Activated T-cell treated with anti-CD3 and anti-CD28 coated beads for 1 hour (primary cell): ENCODE measurements at places on chromosomes 5 and 9.

DNA sequence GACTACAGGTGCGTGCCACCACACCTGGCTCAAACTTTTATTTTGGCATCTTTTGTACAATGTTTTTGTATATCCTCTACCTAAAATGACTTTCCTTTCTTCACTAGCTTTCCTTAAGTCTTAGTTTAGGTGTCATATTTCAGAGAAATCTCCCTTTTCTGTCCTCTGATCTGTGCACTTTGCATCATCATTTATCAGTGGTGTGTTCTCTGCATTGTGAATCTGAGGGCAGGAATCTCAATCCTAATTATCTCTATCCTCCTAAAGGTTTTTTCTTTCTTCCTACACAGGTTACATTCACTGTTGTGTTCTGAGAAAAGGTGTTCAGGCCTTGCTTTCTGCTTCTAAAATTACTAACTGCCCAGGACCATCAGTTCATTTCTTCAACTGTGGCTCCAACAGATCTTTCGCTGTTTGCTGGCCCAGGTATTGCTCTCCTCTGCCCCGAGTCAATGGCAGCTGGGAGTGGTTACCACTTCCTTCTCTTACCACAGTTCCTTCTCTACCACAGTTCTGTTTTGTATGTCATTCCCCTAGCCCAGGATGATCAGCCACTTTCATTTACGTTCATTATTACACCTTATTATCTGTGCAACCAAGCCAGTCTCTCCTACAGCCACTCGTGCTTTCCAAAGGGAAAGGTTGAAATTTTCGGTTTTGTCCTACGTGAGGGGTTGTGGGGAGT, 14.0 kb downstream of the TGFBR1 start:
- peak; percentile 31 for DNase-seq

DNA sequence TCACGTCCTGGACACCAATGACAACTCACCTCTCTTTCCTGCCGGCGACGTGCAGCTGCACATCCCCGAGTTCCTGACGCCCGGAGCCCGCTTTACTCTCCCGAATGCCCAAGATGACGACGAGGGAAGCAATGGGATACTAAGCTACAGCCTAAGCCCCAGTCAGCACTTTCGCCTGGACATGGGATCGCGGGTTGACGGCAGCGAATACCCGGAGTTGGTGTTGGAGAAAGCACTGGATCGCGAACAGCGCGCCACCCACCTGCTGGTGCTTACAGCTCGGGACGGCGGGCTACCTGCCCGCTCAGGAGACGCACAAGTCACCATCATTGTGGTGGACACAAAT, 1.1 kb downstream of the PCDHAC1 start:
- no peak for DNase-seq

DNA sequence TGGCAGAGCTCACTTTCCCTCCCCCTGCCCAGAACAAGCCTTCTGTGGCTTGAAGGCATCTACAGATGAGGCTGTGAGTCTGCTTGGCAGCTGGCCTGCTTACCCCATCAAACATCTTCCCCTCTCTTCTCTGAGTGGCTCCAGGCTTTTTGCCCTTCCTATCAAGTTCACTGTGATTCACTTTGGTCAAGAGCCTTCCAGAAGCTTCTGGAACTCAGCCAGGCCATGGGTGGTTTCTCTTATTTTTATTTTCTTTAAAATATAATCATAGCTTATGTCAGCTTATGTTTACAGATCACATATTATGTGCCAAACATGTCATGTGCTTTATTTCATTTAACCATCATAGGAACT, 267.0 kb downstream of the SEC61B start:
- no peak for DNase-seq

DNA sequence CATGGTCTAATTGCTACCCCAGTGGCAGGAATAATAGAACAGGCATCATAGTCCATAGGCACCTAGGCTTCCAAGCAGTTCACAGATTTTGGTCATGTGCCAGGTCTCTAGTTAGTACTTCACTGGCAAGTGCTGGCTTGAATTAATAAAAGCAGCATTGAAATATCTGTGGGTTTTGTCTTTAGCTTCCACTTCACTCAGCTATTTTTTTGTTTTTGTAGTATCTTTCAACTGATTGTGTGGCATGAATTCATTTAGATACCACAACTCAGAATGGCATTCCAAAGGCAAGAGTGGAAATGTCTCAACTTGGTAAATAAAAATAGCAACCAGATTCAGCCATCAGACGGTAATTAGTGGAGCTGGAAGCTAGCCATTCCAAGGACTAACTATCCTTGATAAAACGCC, 27.9 kb upstream of the ITGA2 start:
- DNase-seq = no peak

- DNase-seq = no peak
Measured at GRCh38 chr5:75023368-75024159, 28.8 kb downstream of the GCNT4 start.

DNA sequence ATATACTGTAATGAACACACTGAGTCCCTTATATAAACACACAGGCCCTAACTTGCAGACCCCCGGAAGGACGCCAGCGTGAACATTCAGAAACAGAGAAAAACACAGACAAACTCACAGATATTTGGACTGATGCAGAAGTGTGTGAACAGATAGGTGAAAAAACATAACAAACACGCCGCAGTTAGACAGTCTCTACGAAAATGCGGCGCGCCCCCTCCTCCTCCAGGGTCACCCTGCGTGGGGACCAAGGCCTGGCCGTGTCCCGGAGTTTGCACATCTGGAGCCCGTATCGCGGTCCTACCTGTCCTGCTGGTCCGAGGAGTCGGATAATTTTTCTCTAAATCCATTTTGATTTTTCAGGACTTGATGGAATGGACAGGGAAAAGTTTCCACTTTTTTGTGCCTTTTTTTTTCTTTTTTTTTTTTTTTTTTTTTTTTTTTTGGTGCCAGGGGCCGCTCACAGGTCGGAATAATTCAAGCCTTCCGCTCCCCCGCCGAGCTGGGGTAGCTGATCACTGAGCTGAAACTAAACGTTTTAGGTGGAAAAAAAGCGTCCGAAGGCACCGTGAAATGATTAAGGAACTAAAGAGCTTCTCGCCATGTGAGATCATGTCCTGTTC, at the start of gene PAX5:
Gene PAX5, minus strand, starts transcription at position 587 of the 623 bp plus-strand sequence. Its CDS starts 237 bp downstream, at position 350.
- no peak for DNase-seq

GRCh38 chr9:114281473-114282103, 41.3 kb upstream of the ORM1 start:
- DNase-seq = no peak

- DNase-seq = no peak
Measured at GRCh38 chr5:55902696-55903095, 51.5 kb downstream of the IL31RA start.

DNA sequence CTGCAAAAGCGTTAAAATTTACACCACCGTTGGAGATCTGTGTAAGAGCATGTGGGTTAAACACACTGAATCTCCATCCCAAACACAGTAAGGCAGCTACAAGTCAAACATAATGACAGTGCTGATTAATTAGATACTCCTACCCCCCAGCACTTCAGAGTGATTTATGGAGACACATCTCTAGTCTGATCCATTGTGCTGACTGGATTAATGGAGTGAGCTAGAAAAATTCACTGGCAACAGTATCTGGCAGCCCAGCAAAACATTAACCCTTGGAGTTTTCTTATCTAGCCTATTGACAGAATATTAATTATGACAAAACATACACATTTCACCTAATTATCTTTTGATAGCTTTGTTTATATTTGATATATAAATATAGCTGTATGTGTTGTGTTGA, 188.6 kb upstream of the ISL1 start:
- no peak for DNase-seq

GRCh38 chr5:20611620-20612019, 623.6 kb upstream of the CDH18 start:
- DNase-seq = no peak

DNA sequence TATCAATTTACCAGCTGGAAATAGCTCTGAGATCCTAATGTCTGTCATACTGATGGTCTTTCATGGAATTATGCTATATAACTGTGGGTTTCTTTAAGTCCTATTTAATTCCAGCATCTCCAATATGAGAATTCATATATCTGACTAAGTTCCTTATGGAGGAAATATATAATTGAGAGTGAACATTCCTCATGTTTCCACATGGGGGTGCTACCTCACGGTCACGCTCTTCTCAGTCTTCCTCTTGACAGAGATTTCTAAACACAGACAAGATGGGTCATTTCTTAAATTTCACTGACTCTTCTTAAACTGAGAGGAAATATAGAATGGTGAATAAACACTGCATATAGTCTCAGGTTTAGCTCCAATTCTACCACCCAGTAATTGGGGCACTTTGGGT, 212.1 kb downstream of the SLF1 start:
- no peak for DNase-seq

- DNase-seq = no peak
Measured at GRCh38 chr5:97840643-97841042, 657.6 kb upstream of the RIOK2 start.

DNA sequence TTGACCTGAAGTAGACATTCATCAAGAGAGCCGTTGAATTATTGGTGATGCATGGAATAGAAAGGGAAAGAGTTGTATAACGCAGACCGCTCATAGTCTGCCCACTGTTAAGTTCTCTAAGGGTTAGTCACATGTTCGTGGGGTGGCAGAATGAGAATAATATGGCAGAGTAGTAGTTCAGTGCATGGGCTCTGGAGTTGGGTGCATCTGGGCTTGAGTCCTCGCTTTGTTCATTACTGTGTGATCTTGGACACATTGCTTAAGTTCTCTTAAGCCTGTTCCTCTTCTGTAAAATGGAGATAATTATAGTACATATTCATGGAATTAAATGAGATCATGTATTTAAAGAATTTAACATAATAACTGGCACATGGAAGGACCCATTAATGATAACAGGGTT, 23.6 kb downstream of the TNPO1 start:
- DNase-seq = no peak

- no peak for DNase-seq
Measured at GRCh38 chr9:125548141-125548540, 158.9 kb downstream of the MAPKAP1 start.

GRCh38 chr5:53035868-53036381, 46.8 kb downstream of the ITGA2 start:
- DNase-seq = no peak

DNA sequence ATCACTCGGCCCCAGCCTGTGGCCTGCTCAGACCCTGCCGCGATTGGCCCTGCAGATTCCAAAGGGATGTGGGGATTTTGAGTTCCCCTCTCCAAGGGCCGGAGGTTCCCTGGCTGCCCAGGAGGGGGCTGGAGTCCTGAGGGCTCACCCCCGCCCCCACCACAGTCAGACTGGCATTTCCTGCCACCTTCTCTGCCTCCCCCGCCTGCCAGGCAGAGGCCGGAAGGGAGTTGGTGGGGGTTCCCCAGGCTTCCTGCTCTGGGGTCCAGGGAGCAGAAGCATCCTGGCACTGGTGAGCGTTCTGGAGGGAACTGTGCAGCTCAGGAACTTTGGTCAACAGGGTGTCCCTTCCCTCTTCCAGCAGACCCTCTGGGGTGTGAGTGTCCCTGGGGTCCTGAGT, 70.6 kb downstream of the RXRA start:
- peak; percentile 40 for DNase-seq

DNA sequence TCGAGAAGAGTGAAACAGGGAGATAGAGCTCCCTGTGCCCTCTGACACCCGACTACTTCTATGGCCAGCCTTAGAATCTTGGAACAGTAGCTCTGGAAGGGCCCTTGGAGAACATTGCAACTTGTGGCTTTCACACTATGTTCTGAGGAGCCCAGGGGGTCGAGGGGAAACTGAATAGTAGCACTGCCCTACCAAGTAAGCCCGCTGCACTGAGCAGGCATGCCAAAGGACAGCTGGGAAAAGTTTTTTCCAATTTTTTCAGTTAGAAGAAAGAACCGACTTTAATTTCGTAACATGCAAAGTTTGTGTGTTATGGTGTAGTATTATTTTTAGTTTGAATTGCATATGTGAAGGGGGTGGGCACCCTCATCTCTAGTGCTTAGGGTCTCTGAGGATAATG, 10.9 kb downstream of the SMIM3 start:
- DNase-seq = no peak

DNA sequence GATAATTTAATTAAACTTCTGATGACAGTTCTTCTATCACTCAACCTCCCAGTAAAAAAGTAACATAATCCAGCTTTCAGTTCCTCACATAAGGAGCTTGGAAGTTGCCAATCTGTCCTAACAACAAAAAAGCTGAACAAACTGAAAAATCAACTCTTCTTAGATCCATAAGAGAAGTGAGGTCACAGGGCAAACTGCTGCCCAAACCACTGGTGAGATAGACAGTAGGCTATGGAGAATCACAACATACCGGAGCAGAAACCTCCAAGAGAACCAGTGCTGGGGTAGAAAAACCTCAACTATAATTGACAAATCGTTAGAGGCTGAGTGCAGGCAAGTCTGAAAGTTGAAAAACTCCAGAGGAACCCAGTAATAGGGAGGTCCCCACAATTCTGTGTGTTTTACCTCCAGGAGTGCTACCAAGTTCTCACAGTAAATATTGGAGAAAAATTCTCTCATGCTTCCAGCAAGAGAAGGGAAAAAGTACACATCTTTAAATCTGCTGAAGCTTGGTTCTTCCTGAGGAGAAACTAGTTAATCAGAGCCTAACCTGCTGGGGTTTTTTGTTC, 300.0 kb downstream of the PDE4D start:
- DNase-seq = no peak

GRCh38 chr5:87266914-87267573, 639 bp upstream of the RASA1 start:
- no peak for DNase-seq

DNA sequence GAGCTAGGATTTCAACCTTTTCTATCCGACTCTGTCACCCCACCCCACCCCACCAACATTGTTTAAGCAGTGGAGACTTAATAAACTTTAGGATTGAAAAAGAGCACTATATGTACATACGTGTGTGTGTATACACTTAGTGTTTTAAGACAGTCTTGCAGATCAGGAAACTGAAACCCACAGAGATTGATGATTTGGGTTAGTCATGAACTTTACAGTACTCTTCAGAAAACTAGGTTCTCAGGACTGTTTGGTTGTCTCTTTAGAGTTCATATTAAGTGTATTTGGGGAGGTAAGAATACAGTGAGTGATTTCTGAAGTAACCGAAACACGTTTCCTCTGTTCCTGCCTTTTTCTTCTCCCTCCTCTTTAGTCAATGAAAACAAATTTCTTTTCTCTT, 1043.1 kb downstream of the TLE1 start:
- DNase-seq = no peak

GRCh38 chr9:27227192-27227591, 69.8 kb downstream of the EQTN start:
- DNase-seq = no peak

DNA sequence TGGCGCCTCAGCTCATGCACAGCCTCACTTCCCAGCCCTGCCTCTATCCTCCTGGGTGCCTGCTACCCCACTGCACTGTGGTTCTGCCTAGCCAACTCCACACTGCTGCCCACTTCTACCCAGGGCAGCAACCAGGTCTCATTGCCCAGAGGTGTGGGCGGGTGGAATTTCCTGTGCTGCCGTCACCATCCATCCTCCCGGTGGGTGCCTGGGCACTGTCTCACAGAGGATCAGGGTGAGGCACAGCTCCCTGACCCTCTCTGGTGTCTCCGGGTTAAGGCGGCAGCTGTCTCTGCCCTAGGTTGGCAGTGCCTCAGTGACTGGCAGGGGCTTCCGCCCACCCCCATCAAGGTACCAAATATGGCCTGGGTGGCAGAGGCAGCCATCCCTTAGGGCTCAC, 4.3 kb upstream of the MTMR12 start:
- no peak for DNase-seq

GRCh38 chr9:127149463-127150390, 27.3 kb upstream of the ANGPTL2 start:
- no peak for DNase-seq

GRCh38 chr5:174589599-174589998, 134.8 kb upstream of the MSX2 start:
- DNase-seq = no peak
